B cell (primary cell): ENCODE measurements at places on chromosomes 2 and 18. TPM values are rescaled to one million over a fixed set of nuclear protein-coding genes. Genes with fewer than 3 reads are reported as not detected.

ANKRD12 gene
- 8.0 and 11.0 TPM in 2 replicates for polyA plus RNA-seq

ABCG8 gene
- polyA plus RNA-seq = not detected in 2 replicates

SCN1A gene
- 0.03 TPM in 1 of 2 replicates, not detected in the other for polyA plus RNA-seq

ZNF532 gene
- polyA plus RNA-seq = 47.4 and 58.2 TPM in 2 replicates

DPP10 gene
- not detected in 2 replicates for polyA plus RNA-seq

DNA sequence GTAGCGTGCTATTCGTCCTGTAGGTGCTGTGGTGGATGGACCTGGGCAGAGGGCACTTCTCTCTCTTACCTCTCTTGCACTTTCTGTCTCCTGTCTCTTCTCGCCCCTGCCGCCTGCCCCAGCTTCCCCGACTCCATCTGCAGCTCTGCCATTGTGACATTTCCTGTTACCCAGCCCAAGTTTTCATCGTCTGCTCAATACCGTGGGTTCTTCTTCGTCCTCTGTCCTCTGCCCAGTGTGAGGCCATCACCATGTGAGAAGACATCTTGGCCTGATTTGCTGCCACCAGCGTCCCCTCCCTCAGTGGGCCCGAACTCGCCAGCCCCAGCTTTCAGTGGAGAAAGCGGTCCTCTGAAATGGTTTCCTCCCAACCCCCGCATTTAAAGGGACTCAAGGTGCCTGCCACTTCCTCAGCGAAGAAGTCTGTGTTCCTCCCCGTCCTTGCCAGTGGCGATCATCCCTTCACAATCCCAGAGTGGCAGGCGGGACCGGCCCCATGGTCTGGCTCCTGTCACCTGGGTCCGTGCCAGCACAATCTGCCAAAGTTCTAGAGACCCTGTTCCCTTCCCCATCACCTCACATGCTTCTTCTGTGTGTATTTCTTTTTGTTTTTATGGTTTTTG lies 18.0 kb downstream of the TGOLN2 start:
- DNase-seq = no peak
